Coronary artery (tissue), 2 donors: ENCODE measurements at places on chromosomes 13 and 19.

GRCh38 chr13:110869805-110870706 is 44.8 kb downstream of the ANKRD10 start:
- peak; percentile 99 for DNase-seq

- DNase-seq, result no peak
Observed at GRCh38 chr19:35613574-35613973, 1.0 kb downstream of the HAUS5 start.

- DNase-seq, result no peak
Observed at GRCh38 chr13:51495316-51495715, 42.5 kb upstream of the INTS6 start.

DNA sequence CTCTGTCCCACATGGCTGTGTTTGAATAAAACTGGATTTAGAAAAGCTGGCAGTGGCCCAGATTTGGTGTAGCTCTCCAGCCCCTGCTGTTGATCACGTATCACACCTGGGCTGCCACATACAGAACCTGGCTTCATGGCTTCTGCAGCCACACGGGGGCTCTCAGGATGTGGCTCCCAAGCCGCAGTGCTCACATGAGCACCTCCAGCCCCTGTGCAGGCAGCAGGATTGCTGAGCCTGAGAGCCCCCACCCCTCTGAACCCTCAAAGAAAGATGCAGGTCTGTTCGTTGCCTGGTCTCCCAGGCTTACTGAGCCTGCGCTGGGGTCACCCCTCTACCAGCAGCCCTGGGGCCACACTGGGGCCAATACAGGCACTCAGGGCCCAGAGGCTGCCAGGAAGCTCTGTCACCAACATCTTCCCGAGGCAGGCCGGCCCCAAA is 2.7 kb downstream of the PLEKHF1 start:
- no peak for DNase-seq

- DNase-seq, result no peak
Observed at GRCh38 chr13:78036841-78037240, 118.2 kb upstream of the EDNRB start.

- DNase-seq, result no peak
Observed at GRCh38 chr13:103130146-103130545, 63.9 kb upstream of the SLC10A2 start.

- no peak for DNase-seq
Observed at GRCh38 chr13:52353193-52353592, 52.8 kb downstream of the THSD1 start.

- DNase-seq, result no peak
Observed at GRCh38 chr13:101535192-101535746, 82.8 kb downstream of the ITGBL1 start.

- no peak for DNase-seq
Observed at GRCh38 chr13:23430664-23431063, 2.8 kb downstream of the SACS start.

GRCh38 chr13:106295971-106296370 is 239.5 kb downstream of the EFNB2 start:
- no peak for DNase-seq

- no peak for DNase-seq
Observed at GRCh38 chr13:22227895-22228294, 557.0 kb downstream of the FGF9 start.

- no peak for DNase-seq
Observed at GRCh38 chr13:74825152-74825937, 656.6 kb downstream of the TBC1D4 start.

DNA sequence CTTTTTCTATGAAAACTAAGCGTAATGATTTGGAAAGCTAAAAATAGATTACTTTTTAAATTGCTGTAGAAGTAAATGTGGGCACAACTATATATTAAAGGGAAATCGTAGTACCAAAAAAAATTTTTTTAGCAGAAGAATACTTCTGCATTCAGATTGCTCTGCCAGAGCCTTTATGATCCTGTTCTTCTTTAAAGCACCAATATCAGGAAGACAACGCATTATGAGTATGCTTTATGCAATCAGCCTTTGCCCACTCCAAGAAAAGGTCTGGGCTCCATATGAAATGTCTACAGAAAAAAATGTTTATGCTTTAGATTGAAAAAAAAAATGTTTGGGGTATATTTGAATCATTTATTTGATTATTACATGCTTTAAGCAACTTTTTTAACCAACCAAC is 137.4 kb downstream of the DIAPH3 start:
- no peak for DNase-seq

DNA sequence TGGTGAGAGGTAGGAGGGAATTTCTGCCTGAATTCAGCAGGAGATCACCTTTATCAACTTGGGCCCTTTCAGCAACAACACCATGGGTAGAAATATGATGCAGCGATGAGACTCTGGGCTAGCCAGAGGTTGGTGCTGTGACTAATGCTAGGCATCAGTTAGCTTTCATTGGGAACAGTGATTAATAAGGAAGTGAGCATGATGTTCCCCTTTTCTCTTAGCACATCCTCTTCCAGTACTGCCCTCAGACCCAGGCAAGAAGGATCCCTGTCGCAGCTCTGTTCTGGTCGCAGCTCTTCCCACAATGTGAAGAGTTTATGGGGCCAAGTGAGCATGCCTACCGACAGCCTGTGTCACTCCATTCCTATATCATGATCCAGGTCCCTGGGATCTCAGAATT is 100.5 kb downstream of the FLT1 start:
- DNase-seq, result no peak

DNA sequence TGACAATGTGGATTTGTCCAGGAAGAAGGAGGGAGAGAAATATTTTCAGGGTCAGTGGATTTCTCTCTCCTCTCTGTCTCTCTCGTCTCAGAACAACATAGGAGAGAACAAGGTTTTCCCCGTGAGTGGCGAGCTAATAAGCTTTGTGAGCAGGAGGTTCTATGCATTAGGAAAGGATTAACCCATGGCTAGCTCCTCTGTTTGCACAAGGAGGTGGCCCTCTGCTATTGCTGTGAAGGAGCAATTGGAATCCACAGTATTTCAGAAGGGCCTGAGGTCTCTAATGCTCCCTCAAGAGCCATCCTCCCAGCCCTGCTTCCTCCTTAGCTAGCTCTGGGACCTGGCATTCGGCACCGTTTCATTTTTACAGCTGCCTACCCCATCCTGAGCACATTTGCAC is 288.9 kb upstream of the MAB21L1 start:
- no peak for DNase-seq

GRCh38 chr19:38251564-38252051 is 4.6 kb downstream of the PPP1R14A start:
- peak; percentile 93 for DNase-seq

DNA sequence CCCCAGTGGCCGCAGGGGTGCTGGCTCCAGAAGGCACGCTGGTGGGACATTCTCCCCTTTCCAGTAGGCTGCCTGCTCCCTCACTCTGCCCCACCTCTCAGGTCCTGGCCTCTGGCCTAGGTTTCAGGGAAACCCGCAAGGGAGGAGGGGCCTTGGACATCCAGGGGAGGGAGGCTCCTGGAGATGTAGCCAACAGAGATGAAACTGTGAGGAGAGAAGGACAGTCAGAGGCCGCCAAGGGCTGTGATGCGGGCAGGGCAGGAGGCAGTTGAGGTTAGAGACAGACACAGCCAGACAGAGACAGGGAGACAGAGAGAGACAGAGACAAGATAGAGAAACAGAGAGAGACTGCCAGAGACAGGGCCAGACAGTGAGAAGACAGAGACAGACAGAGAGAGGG is 127.7 kb downstream of the UQCRFS1 start:
- no peak for DNase-seq

DNA sequence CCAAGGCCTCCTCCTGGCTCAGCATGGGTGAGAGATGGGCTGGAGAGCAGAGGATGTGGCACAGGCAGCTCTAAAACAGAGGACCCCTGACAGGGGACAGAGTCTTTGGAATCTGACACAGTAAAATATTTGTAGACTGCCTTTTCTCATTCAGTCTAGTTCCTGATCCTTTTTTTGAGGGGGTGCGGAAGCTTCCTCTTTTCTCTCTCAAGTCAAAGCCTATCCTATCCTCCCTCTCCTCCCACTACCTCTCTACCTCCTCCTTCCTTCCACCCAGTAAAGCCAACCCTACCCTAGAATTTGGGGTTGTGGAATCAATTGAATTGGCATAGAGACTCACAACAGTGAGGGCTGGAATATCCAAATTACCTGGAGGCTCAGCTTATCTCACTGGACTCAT is 82.0 kb downstream of the TEX26 start:
- no peak for DNase-seq

GRCh38 chr19:47111006-47111621 is 2.5 kb downstream of the ZC3H4 start:
- no peak for DNase-seq

DNA sequence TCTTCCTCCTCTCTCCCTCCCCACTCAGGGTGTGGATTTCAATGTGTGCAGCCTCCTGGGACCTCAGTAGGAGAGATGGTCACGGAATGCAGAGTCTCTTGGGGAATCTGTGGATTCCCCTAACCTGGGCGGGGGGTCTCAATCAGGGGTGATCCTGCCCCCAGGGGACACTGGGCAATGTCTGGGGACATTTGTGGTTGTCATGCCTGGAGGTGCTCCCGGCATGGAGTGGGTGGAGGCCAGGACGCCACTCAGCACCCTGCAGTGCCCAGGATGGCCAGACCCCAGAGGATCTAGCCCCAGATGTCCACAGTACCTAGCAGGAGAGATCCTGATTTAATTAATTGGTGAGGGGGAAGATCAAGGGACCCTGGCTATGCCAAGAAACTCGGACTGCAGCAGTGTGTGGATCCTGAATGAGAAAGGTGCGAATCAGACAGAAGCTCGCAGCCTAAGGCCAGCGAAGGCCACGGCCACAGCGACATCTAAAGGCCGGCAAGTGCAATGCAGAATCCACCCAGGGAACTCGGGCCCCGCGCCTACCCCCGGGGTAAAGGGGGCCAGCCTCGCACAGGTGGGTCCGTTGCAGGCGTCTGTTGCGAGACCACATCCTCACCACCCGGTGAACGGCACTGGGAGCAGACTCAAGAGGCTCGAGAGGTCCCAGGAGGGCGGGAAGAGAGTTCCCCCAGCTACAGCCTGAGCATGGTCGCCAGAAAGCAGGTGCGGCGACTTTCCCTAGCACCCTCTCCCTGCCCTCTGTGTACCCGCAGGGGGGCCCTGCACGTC is 88.8 kb downstream of the GNG7 start:
- DNase-seq, result peak; percentile 77

- no peak for DNase-seq
Observed at GRCh38 chr19:18483119-18483890, 38.6 kb downstream of the ELL start.

GRCh38 chr13:106145070-106145469 is 390.4 kb downstream of the EFNB2 start:
- no peak for DNase-seq

DNA sequence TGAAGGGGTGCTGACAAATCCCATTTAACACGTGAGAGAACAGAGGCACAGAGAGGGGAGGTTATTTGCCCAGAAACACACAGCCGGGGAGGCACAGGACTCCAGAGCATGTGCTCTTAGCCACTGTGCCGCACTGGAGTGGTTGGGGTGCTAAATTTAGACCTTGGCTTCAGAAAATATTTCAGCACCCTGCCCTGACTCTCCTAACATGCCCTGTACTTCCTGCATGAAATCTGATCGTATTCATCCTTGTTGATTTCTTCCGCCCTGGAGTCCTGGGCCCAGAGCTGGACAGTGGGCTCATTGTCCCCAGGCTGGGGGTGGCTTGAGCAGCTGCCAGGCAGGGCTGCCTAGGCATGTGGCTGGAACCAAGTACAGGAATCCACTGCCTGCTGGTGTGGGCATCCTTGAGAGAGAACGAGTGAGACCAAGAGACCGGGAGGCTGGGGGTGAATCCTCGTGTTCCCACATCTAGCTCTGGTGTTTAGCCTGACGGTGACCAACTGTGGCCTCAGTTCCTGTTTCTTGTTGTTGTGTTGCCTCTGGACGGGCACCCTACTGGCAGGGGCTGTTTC is 5.3 kb downstream of the SLC27A1 start:
- DNase-seq, result no peak

DNA sequence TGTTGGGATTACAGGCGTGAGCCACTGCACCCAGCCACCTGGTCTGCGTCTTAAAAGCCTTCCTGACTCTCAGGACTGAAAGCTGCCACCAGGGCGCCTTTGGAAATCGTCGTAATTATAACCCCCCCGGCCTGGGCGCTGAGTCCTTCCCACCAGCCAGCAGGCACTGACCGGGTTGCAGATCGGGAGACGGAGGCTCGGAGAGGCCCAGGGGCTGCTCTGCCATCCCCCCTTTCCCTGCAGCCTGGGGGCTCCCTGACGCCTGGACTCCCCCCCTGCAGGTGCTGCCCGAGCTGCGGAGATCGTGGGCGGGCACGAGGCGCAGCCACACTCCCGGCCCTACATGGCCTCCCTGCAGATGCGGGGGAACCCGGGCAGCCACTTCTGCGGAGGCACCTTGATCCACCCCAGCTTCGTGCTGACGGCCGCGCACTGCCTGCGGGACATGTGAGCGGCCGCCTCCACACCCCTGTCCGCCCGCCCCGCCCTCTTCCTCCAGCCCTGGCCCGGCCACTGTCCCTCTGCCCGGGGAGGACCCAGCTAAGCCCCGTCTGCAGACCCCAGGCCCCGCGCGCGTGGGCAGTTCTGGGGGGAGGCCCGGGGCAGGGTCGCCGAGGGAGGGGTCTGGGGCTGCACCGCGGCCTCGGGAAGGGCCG is 2.5 kb downstream of the PRTN3 start:
- DNase-seq, result peak; percentile 68

DNA sequence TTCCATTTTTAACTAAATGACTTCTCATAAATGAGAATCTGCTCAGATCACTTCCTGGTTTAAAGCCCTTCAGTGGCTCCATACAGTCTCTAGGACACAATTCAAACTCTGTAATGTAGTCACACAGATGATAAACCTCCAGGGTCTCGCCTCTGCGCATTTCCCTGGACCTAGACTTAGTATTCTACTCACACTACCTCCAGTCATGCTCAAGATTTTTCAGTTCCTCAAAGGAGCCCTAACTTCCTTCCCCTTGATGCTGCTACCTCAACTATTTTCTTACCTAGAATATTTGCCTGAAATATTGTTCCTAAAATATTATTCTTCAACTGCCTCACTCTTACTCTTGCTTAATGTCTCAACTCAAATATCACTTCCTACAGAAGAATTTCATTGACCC is 86.7 kb upstream of the TPP2 start:
- no peak for DNase-seq

DNA sequence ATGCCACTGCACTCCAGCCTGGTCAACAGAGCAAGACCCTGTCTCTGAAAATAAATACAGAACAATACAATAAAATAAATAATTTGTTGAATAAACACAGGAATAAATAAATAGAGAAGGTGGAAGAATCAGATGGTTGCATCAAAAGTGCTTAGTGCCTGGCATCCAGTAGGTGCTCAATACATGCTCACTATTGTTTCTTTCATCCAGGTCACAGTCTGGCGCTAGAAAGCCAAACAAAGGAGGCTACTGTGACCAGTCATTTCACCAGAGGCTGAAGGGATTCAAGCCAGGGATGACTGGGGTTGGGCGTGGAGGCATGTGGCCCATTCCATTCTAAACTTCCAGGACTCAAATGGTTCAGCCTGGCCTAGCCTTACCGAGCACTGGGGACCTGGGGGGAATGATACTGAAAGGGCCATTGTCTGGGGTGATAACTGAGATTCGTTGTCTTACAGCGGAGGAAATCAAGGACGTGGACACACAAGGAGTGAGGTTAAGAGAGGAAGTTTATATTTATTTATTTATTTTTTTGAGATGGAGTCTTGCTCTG is 3.6 kb upstream of the NDUFB7 start:
- no peak for DNase-seq

- DNase-seq, result no peak
Observed at GRCh38 chr13:49927755-49928154, 8.4 kb downstream of the SPRYD7 start.
